Mesendoderm (in vitro differentiated cells): ENCODE measurements at places on chromosomes 5 and 9.

- DNase-seq: no peak
Observed at GRCh38 chr5:31417512-31417911, 114.4 kb downstream of the DROSHA start.

- no peak for DNase-seq
Observed at GRCh38 chr5:174376726-174377373, 331.3 kb downstream of the NSG2 start.

DNA sequence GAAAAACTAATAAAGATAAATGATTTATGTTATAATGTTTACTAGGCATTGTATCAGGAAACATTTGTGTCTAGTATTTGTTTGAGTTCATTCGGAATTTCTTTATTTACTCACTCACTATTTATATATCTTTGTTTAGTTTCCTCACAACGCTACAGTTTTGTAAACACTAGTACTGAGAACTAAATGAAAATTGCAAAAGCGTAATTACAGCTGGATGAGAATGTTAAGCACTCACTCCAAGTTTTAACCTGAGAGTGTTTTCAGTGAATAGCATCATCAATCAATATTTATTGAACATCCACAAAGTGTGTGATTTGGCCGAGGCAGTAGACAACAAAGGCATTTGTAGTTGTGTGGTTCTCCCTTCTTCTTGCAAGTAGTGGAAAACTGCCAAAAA lies 969.6 kb upstream of the DMAC1 start:
- no peak for DNase-seq

GRCh38 chr5:67263656-67264408 lies 67.2 kb upstream of the CD180 start:
- DNase-seq: no peak

- DNase-seq: no peak
Observed at GRCh38 chr5:137119321-137119720, 379.8 kb downstream of the SPOCK1 start.
